ENCODE measurements at places on chromosomes 3 and 15.

- DNase-seq = no peak
Observed at GRCh38 chr3:146889626-146890025, 284.5 kb upstream of the PLSCR5 start.

- no peak for DNase-seq
Observed at GRCh38 chr3:61518590-61518989, 42.8 kb upstream of the PTPRG start.

GRCh38 chr15:62428851-62429598, 263.9 kb upstream of the C2CD4B start:
- no peak for DNase-seq

- DNase-seq = no peak
Observed at GRCh38 chr3:144564011-144564410, 592.4 kb downstream of the DIPK2A start.

DNA sequence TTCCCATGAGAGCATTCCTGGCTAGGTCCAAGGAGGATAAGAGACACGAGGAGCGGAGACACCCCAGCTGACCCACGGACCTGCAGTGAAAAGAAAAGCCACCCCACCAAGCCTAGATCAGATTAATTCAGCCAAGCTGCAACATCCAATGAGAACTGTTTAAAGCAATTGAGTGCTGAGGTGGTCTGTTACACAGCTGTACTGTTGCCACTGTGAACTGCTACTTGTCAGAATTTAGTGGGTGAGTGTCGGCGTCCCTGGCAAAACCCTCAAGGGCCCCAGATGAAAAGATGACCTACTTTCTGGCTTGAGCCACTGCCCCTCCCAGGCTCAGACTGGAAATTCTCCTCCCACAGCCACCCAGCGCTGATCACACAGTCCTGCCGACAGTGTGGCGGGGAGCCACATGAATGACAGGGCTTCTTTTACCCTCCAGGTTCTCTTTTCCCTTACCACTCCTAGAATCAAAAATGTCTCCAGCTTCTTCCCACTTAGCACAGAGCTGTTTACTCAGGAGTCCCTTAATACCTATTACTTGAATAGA, 26.4 kb upstream of the KBTBD12 start:
- peak; percentile 28 for DNase-seq

GRCh38 chr3:14140668-14141067, 15.8 kb downstream of the TMEM43 start:
- DNase-seq = no peak

- no peak for DNase-seq
Observed at GRCh38 chr3:177833332-177833731, 636.0 kb upstream of the TBL1XR1 start.

DNA sequence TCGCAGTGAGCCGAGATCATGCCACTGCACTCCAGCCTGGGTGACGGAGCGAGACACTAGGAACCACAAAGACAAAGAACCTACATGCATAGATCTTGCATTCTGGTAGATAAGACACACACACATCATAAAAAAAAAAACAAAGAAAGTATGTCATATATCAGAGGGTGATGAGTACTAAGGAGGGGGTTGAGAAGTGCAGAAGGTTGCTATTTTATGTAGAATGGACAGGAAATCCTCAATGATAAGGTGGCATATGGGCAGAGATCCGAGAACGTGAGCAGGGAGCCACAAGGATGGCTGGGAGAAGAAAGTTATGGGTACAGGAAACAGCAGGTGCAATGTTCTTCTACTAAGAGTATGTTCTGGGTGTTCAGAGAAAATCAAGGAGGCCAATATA, 118.8 kb downstream of the MEX3B start:
- no peak for DNase-seq

GRCh38 chr15:66411190-66411589, 24.5 kb downstream of the MAP2K1 start:
- peak; percentile 65 for DNase-seq
